KBM-7 (cell line): ENCODE measurements at places on chromosomes 13 and 19.

DNA sequence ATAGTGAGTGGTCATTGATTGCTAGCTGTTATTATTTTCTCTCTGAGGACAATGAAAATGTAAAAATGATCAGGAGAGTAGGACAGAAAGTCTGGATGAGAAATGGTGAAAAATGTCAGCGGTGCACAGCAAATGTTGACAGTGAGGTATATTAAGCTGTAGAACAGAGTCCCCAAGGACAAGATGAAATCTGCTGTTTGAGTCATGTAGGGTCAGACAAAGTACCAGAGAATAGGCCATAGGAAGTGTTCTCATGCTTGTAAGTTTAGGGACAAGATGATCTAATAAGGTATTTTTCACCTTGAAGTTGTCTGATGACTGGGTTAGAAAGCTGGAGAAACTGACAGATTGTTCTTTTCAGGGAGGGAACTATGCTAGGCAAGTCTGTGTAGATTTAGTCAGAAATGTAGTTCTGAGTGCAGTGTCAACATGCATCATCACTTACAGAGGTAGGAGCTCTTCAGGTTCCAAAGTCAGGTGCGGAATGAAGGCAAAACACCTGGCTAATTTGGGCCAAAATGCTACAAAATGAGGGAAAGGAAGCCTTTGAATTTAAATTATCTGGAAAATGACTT, 369.3 kb downstream of the DLEU7 start:
- no peak for DNase-seq

DNA sequence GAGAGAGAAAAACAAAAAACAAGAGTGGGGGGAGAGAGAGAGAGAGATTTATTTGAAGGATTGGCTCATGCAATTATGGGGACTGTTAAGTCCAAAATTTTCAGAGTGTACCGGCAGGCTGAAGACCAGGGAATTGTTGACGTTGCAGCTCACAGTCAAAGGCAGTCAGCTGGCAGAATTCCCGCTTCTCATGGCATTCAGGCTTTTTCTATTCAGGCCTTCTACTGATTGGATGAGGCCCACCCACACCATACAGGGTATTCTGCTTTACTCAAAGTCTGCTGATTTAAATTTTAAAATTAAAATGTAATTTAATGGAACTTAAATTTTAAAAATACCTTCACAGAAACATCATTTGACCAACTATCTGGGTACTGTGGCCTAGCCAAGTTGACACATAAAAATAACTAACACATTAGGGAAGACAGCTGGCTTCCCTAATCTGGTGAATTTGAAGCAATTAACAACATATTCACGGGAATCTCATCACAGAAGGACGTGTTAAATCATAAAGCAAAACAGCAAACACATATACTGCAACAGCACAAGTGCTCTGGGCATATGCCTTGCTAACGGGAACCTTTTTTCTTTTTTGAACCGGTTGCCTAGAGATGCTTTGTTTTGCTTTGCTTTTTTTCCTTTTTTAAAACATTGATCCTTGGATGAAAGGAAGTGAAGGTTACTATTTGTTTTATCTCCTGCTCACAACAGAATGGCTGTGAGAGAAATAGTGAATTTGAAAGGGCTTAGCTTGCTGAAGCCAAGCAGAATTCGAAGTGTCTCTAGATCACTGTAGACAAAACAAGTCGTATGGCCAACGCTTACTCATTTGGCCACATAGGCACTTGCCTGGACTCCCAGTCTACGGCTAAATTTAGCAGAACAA, 505.1 kb downstream of the IRS2 start:
- no peak for DNase-seq

DNA sequence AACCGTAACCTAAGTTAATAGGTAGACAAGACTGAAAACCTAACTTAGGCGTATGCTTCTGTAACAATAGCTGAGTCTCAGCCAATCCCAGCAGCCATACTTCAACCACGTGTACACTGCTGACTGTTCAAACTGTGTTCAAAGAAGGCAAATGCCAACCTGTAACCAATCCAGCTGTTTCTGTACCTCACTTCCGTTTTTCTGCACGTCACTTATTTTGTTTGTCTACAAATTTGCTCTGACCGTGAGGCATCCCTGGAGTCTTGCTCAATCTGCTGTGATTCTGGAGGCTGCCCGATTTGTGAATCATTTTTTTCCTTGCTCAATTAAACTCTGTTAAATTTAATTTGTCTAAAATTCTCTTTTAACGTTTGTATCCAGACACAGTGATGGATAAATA, 59.2 kb downstream of the EDNRB start:
- peak; percentile 5 for DNase-seq

DNA sequence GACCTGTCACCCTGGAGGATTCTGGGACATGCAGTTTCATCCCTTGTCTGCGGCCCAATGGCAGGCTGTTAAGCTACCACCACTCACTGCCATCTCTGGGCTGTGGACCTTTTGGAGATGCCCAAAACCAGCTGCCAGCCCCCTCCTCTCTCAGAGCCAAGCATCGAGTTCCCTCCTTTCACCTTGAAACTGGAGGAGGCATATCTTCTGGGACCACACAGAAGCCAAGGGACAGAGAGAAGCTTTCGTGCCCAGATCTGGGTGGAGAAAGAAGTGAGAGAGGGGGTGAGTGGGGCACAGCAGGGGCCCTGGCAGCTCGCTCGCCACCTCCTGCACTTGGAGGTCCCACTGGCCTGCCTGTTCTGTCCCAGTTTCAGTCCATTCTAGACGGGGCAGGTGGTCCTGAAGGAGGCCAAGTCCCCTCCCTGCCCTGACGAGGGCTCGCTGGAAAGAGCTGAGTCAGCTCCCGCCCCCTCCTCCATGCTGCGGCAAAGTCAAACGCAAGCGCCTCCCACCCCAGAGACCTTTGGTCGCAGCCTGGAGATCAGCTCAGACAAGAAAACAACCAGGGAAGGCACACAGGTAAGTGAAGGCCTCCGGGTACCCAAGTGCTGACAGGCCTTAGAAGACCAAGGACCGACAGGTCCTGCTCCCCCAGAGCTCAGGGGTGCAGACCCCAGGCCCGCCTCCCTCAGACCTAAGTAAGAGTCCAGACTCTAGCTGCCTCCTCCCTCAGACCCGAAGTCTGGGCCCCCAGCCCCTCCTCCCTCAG, 3.8 kb downstream of the BCAT2 start:
- DNase-seq, result no peak

DNA sequence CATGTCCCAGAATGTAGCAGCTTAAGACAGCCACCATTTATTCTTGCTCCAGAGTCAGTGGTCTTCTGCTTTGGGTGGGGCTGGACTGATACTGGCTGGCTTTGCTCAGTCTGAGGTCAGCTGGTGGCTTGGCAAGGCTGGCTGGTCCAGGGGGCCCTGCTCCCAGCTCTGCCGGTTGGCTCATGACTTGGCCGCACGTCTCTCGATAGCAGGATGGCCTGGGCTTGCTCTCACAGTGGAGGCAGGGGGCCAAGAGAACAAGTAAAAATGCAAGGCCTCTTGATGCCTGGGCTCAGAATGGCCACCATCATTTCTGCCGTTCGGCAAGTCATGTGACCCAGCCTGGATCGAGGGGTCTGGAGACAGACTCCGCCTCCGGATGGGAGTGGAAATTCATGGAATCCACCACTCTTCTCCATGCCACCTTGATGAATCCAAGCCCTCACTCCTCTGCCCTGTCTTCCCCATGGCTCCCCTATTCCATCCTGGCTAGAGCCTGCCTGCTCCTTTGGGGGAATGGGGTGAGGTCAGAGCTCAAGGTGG, 13.1 kb downstream of the ACTMAP start:
- DNase-seq, result no peak

DNA sequence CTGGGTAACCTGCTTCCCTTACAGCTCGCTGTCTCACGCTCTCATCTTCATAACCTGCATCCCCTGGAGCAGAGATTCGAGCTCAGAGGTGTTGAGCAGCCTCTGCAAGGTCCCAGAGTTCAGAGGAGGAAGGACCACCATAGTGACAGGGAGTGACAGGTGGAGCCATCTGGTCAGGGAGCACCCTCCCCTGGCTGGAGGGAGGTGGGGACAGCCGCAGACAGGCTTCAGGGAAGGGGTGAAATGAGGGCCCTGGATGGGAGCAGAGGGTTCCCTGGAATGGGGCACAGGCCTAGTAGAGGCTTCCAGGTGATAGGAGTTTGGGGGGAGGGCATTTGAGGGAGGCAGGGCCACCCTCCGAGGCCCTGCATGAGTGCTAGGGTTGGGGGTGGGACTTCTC, 82.1 kb downstream of the ZNF429 start:
- DNase-seq, result no peak

DNA sequence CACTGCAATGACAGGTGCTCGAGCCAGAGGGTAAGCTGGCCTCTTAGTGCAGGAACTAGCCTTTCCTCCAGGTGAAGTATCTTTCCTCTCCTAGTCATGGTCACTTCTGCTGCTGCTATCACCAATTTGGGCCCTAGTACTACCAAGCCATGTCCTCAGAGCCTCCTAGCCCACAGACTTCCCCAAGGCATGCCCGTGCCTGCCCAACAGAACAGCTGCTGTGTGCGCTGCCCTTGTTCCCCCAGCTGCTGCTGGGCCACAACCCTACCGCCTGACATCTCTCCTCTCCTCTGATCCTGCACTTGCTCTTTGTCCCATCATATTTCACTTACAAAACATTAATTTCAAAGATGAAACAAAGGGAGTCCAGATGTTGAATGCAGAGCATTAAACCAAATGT, 168.5 kb upstream of the FREM2 start:
- no peak for DNase-seq
